Stimulated activated CD4-positive, alpha-beta T cell treated with anti-CD3 and anti-CD28 coated beads, Interleukin-1b, Interleukin-23, amount 100 ng/mL, for 24 hours (primary cell): ENCODE measurements at places on chromosomes 13 and 19.

DNA sequence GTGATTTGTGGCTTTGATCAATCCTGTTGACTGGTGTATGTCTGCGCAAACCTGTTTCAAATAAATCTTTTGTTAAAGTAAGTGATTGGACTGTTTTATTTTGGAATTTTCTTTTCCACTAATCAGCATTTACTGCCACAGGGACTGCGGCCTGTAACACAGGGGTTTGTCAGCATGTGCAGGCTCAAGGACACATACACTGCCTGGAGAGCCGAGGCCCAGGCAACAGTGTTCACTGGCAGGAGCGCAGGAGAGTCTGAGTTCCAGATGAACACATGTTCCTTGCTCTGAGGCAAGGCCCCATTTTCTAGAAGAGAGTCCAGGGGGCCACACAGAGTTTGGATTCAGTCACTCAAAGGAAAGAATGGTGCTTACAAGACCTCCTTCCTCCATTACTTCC lies 26.0 kb downstream of the SHISA2 start:
- no peak for DNase-seq

DNA sequence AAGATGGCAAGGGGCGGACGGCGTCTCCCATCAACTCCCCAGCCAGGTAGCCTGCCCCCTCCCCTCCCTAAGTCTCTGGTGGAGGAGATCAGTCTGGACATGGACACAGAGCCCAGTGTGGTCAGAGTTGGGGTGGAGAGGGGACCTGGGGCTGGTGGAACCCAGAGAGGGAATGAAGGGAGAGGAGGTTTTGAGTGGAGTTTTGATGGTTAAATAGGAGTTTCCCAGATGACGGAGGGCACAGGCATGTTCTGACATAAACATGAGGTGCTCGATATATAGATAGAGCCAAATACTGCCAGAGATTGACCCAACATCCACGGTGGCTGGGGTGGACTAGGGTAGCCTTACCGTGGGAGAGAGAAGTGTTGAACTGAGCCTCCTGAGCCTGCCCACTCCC lies 14.1 kb downstream of the FSD1 start:
- DNase-seq, result no peak

- no peak for DNase-seq
These were observed 9.7 kb downstream of the SMIM24 start for GRCh38 chr19:3470500-3471128.

GRCh38 chr19:843836-844545 lies 3.2 kb downstream of the PRTN3 start:
- no peak for DNase-seq

GRCh38 chr19:42596391-42597072 lies 1.8 kb upstream of the CEACAM8 start:
- peak; percentile 9 for DNase-seq
